ENCODE measurements at places on chromosomes 1 and 21. TPM values are rescaled to one million over a fixed set of nuclear protein-coding genes. Genes with fewer than 3 reads are reported as not detected.
A peak's percentile ranks its signal among the peaks of the same experiment; 100 is the strongest.

AMY2A gene
- total RNA-seq: 2.5 TPM

RAB42 gene
- 3.0 TPM for total RNA-seq

SLC9C2 gene
- total RNA-seq: not detected

HSD3B2 gene
- 16.6 TPM for total RNA-seq

- DNase-seq: peak; percentile 59
These were observed 52.3 kb upstream of the ADAM30 start for GRCh38 chr1:119948342-119949214.

GRCh38 chr21:31604591-31605190 lies 54.8 kb upstream of the SOD1 start:
- DNase-seq: peak; percentile 39

DNA sequence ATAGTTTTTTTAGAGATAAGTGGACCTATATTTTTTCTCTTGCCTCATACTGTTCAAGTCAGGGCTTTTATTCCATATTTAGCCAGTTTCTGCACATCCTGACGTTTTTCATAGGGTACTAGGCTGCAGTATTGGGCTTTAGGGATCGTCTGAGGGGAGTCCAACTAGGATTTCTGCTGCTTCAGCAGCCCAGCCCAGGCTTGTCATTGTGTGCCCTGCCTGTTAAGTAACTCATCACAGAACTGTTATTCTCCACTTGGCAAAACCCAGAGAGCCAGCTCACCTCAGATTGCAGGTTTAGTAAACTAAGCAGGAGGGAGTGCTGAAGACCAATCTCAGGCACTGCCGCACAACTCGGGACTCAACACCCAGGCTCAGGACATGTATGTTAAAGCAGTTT lies 2.8 kb downstream of the GALNT2 start:
- no peak for DNase-seq

GRCh38 chr1:160858097-160858496 lies 4.6 kb downstream of the CD244 start:
- DNase-seq: peak; percentile 93

- no peak for DNase-seq
These were observed 53.9 kb upstream of the AKT3 start for GRCh38 chr1:243903895-243904294.

- no peak for DNase-seq
These were observed 52.7 kb downstream of the UBE2T start for GRCh38 chr1:202289009-202289408.

GRCh38 chr1:5691795-5692509 lies 300.3 kb downstream of the NPHP4 start:
- DNase-seq: no peak

DNA sequence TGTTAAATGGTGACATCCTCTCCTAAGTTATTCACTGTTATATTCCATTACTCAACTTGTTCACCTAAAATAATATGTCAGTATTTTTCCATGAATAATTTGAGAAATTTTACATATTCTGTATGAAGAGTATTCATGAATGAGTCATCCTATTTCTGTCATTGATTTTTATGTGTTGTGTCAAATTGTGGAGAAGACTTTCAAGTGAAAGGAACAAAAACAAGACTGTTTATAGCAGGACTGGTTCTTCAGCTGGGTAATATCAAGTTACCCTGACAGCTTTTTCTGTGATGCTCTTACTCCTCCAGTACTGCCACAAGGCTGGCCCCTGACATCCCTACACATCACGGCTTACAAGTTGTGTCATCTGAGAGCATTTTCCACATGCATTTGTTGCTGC lies 847.7 kb downstream of the NCAM2 start:
- DNase-seq: no peak

GRCh38 chr1:37987679-37988078 lies 2.1 kb downstream of the SF3A3 start:
- no peak for DNase-seq

DNA sequence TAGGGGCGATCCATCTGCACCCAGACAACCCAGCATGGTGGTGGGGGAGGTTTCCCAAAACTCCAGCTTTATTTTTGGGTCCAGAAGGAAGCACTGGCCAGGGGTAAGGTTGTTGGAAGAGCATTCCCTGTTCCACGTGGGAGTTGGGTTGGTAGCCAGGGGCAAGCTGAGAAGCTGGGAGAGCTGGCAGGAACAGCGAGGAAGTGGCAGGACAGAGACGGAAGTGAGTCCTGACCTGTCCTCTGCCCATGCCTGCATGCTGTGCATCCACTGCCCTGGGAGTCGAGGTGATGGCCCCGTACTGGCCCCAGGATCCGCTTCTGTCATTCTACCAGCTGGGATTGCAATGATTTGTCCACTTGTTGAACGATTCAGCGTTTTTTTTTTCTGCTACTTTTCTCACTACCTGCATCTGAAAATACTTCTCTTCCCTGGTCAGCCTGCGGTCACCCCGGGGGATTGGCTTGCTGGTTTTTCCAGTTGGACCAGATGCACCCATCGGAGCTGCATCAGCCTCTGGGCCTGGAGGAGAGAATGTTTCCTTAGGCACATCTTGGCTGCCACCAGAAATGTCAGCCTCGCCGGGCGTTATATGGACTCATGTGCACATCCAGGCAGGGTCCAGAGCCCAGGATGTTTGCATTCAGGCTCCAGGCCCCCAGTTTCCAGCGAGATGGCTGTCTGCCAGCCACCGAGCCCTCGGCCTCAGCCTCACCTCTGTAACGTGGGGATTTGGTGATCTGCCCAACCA lies 28.3 kb upstream of the TMPRSS2 start:
- DNase-seq: peak; percentile 43

- DNase-seq: peak; percentile 73
These were observed 22.4 kb downstream of the STPG1 start for GRCh38 chr1:24390924-24391782.

- DNase-seq: no peak
These were observed 784.0 kb downstream of the MRPL39 start for GRCh38 chr21:24823247-24823646.

- no peak for DNase-seq
These were observed 282.8 kb upstream of the PKN2 start for GRCh38 chr1:88401313-88401712.
